ENCODE measurements at places on chromosomes 16 and 17.

GRCh38 chr17:37823996-37824395 is 79.1 kb upstream of the HNF1B start:
- DNase-seq = no peak

GRCh38 chr16:15605839-15606517 is 37.0 kb downstream of the MARF1 start:
- no peak for DNase-seq

DNA sequence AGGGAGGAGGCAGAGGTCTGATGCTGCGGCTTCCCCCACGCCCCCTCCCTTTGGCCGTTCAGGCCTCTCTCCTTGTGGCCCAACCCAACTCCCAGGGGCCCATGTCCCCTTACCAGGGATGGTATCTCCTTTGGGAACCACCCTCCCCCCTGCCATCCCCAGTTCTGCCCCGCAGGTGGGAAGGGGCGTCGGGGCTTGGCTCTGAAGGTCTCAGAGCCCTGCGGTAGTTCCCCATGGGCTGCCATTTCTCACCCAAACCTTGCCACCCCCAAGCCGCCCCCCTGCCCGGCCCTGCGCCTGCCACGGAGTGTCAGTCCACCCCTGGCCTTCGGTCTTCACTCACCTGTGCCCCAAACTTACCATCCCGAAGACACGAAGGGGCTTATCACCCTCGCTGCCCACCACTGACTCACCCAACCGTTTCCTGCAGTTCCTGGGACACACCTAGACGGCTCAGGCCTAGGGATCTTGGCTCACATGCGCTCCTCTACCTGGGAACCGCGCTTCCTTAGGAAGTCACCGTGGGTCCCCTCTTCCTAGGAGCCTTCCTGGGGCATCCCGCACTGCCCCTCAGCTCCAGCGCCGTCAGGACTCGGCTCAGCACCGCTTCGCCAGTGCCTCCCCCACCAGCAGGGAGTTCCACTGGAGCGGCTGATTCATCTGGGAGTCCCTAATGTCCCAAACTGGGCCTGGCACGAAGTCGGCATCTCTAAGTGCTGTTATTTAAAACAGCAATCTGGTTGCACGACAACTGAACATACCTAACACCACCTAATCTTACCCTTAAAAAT is 1.1 kb upstream of the DOC2A start:
- no peak for DNase-seq

DNA sequence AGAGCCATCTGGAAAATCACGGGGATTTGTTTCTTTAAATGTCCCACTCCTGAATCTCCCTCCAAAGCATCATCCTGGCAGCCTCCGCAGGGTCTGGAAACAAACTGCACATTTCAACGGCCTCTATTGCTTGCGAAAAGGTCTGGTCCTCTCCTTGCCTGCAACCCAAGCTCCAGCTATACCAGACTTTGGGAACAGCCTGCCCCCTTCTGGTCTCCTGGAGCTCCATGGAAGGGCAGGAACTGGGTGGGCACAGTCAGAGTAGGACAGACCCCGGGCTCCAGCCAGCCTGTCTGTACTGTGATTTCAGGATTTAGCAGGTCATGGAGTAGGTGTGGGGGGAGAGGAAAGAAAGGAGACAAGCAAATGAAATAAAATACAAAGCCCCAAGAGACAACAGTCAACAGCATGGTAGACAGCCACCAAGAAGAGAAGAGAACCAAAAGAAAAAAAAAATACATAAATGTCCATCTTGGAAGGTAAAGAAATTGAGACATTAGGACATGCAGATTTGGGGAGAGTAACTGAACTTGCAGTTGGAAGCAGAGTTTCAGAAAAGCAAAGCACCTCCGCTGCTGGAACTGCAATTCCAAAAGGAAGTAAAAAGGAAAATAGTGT is 2.7 kb downstream of the XYLT1 start:
- DNase-seq = peak; percentile 58

GRCh38 chr17:4176808-4177472 is 33.9 kb downstream of the CYB5D2 start:
- no peak for DNase-seq

DNA sequence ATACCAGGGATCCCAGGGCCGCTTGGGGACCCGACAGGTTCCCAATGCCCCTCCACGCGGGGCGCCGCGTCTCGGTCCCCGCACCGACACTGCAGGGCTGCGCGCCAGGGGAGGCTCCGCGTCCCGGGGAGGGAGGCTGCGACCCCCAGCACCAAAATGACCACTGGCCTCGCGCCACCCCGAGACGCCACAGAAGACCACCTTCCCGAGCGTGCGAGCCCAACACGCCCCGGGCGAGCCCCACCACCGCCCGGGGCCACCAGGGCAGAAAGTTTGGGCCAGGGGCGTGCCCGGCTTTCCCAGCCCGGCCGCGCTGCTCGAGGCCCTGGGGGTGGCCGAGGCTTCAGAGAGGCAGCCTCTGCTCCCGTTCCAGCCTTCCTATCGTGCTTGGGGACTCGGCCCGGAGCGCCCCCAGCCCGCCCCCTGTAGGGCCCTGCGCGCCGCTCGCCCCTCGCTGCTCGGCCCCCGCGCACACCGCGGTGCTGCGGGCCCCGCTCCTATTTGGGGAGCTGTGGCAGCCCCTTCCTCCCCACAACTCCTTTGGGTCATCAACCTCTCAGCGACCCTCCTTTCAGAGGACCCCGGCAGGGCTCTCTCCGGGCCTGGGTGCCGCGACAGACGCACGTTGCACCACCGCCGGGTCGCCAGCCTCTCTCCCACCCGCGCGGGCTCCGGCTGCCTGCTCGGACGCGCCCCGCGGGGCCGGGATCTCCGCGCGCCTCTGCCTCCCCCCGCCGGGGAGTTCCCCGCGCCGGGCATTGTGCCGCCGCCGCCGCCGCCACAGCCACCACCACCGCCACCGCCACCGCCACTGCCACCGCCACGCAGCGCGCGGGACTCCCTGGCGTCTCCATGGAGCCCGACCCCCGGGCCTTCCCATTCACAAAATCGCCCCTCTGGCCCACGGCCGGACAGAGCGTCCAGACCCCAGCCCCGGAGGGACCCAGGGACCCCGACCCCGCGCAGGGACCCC is 892 bp downstream of the RBFOX3 start:
- no peak for DNase-seq

- DNase-seq = no peak
These were observed 58.5 kb upstream of the BCAR1 start for GRCh38 chr16:75309899-75310430.

DNA sequence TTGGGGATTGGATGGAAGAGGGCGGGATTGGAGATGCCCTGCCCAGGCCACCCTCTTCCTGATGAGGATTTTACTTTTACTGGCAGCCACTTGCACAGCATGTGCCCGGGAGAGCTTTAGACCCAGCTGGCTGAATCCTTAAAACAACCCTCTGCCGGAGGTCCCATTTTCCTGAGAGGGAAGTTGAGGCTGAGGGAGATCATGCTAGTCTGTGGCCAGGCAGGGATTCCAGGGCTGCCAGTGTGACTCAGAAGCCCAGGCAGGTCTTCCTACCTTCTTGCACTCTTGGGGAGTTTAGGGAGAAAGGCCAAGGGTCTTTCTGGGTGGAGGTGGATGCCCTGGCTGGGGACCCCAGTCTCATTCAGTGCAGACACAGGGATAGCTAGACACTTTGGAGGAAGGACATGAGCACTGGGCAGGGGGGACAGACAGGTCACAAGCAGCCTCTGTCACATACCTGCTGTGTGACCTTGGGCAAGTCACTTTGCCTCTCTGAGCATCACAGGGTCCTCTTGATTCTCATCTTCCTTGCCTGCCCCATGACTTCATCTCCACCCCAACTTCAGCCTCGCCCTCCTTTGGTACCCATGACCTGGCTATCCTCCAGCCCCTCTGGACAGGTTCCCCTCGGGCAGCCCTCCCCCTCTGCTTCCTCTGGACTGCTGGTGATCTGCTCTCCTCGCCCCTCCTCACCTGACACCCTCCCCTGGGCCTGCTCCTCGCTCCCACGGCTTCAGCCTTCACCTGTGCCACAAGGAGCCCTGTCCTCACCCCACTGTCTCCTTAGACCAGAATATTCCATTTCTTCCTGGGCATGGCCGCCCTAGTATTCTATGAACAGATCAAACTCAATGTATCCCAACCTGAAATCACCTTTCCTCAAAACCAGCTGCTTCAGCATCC is 11.3 kb upstream of the DCAF7 start:
- no peak for DNase-seq

GRCh38 chr16:85327731-85328675 is 215.7 kb upstream of the CIBAR2 start:
- no peak for DNase-seq

DNA sequence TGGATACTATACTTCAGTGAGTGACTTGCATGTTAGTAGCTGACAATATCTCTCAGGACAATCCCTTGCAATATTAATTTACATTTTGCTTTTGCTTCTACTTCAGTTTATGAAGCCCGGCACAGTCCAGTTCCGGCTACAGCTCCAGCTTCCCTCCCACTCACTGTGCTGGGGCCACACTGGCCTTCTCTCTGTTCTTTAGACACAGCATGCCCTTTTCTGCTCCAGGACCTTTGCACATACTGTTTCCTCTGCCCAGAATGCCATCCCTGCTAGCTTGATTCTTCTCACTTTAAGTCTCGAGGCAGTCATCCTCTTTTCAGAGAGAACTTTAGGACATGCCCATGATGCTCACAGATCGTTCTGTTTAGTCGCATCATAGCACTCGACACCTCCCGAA is 25.5 kb upstream of the LRRC75A start:
- no peak for DNase-seq

DNA sequence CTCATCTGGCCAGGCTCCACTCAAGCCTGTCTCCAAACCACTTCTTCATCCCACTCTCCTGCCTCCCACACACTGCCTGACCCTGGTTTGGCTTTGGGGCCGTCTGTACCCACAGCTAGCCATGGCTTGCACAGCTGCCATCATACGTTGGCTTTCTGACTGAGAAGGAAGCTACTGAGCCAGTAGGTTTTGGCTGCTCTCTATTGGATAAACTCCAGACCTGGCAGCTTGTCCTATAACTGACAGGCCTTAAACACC is 3.9 kb downstream of the MIF4GD start:
- DNase-seq = no peak

GRCh38 chr16:17775061-17775460 is 304.3 kb upstream of the XYLT1 start:
- DNase-seq = no peak

DNA sequence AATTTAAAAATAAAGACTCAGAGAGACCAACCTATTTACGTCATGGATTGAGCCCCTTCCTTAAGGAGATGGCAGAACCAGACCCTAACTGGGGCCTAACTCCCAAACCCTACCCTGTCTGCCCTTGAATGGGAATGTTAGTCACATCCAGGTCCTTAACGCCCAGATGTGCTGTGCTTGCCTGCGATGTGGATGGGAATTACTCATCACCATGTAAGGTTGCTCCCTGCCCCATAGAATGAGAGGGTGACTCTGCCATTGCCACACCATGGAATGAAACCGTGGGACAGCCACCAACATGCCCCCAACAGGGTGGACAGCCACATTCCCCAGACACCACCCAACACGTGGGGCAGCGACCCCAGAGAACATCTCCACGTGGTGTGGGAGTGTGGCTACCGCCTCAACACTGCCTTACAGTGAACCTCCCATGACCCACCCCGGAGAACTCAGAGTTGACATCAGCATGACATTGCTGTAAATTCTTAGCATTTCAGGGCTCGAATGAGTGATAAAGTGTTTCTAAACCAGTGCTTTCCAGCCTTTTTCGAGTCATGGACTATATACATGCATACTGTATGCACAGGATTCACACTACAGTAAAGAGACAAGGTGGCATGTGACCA is 31.8 kb downstream of the SCNN1B start:
- DNase-seq = no peak

- no peak for DNase-seq
These were observed 6.7 kb upstream of the HIGD1B start for GRCh38 chr17:44840936-44841335.

- DNase-seq = no peak
These were observed 9.9 kb downstream of the DHODH start for GRCh38 chr16:72018470-72018869.

- no peak for DNase-seq
These were observed 8.2 kb downstream of the CREBBP start for GRCh38 chr16:3872216-3872895.

GRCh38 chr16:57185446-57185944 is 344 bp downstream of the PSME3IP1 start:
- DNase-seq = peak; percentile 14

- DNase-seq = no peak
These were observed 11.8 kb downstream of the HASPIN start for GRCh38 chr17:3735515-3735914.

- DNase-seq = no peak
These were observed 188.7 kb upstream of the TNRC6C start for GRCh38 chr17:77769762-77770161.

GRCh38 chr17:34799751-34800150 is 161.5 kb downstream of the CCT6B start:
- DNase-seq = no peak

- DNase-seq = no peak
These were observed 7.6 kb upstream of the HNF1B start for GRCh38 chr17:37752482-37752881.

DNA sequence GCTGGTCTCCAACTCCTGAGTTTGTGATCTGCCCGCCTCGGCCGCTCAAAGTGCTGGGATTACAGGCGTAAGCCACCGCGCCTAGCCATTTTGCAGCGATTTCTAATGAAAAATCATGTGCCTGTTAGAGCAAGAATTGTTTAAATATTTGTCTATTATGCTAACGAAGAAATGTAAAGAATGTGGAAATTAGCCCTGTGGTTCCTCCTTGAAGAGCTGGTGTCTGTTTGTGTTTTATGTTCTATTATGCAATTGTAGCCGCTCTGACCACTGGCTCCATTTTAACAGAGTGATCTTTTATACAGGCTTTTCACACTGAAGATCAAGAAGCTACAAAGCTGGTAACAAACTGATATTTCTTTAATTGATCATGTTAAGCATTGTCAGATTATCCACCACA is 217.3 kb downstream of the USP22 start:
- no peak for DNase-seq

- no peak for DNase-seq
These were observed 68.6 kb downstream of the ZZEF1 start for GRCh38 chr17:4073983-4074830.

- no peak for DNase-seq
These were observed 5.4 kb upstream of the CYLD start for GRCh38 chr16:50736448-50736847.

GRCh38 chr17:81566461-81567126 is 14.4 kb upstream of the FAAP100 start:
- peak; percentile 76 for DNase-seq

GRCh38 chr17:17884391-17885357 is 47.9 kb upstream of the SREBF1 start:
- DNase-seq = no peak

GRCh38 chr16:29030086-29030840 is 45.4 kb downstream of the LAT start:
- no peak for DNase-seq

GRCh38 chr17:63162406-63163157 is 196.5 kb downstream of the TANC2 start:
- DNase-seq = no peak
